SHP77 (cell line): ENCODE measurements at places on chromosomes 6 and 20.

DNA sequence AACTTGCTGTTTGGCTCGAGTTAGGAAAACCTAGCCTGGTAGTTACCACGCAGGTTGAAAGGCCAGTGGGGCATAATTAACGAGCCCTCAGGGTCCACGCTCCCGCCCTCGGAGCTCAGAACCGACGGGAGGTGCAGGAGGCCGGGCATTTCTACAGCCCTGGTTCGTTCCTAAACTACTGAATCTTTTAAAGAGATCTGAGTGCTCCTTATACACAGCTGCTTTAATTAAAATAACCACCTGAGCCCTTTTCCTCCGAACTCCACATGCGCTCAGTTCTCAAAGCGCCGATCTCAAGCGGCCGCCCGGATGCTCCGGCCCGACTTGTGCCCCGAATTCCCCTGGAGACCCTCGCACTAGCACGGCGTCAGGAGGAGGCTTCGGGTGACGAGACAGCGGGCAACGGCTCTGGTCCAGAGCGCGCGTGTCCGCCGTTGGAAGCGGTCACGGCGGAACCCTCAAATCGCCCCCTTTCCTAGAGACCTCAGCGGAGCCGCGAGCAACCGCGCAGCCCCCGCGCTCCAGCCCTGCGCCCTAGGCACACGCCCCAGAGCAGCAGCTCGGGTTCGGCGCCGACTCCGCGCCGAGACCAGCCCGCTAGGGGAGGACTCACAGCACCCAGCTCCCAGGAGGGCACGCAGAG, 397 bp downstream of the WDR27 start:
- no peak for DNase-seq

- no peak for DNase-seq
Observed at GRCh38 chr20:41469868-41470267, 103.2 kb upstream of the EMILIN3 start.

GRCh38 chr6:37456126-37456525, 23.1 kb downstream of the CMTR1 start:
- DNase-seq = no peak

- DNase-seq = no peak
Observed at GRCh38 chr6:169571123-169571962, 130.5 kb downstream of the WDR27 start.

DNA sequence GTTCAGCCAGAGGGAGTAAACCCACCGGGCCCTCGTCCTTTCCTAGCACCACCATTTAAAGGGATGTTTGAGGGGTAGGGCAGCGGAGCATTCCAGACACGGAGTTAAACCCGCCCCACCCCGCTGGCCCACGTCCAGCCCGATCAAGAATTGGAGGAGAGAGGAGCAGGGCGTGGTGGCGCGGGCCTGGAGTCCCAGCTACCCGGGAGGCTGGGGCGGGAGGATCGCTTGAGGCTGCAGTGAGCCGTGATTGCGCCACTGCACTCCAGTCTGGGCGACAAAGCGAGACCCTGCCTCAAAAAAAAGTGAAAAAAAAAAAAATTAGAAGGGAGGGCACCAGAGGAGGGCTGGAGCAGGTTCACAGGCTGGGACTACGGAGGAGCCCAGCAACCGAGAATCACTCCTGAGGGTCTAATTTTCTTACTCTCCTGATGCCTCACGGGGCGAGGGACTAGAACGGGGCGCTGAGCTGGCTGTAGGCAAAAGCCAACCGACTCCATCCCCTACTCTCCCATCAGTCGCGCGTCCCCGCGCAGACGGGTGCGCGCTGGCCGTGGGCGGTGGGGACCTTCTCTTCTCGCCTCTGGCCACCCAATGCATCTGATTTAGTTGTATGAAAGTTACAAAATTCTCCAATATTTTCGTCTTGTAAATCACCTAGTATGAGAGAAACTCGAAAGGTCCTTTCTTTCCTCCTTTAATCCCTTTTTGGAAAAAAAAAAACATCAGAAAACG, 6.1 kb upstream of the HSPA1B start:
- DNase-seq = peak; percentile 57

GRCh38 chr6:144845186-144845585, 560.1 kb downstream of the UTRN start:
- DNase-seq = no peak

- DNase-seq = no peak
Observed at GRCh38 chr6:33547499-33547898, 32.6 kb downstream of the BAK1 start.

- no peak for DNase-seq
Observed at GRCh38 chr6:17908831-17909230, 78.6 kb downstream of the KIF13A start.

GRCh38 chr6:40352527-40353170, 234.5 kb downstream of the LRFN2 start:
- no peak for DNase-seq

DNA sequence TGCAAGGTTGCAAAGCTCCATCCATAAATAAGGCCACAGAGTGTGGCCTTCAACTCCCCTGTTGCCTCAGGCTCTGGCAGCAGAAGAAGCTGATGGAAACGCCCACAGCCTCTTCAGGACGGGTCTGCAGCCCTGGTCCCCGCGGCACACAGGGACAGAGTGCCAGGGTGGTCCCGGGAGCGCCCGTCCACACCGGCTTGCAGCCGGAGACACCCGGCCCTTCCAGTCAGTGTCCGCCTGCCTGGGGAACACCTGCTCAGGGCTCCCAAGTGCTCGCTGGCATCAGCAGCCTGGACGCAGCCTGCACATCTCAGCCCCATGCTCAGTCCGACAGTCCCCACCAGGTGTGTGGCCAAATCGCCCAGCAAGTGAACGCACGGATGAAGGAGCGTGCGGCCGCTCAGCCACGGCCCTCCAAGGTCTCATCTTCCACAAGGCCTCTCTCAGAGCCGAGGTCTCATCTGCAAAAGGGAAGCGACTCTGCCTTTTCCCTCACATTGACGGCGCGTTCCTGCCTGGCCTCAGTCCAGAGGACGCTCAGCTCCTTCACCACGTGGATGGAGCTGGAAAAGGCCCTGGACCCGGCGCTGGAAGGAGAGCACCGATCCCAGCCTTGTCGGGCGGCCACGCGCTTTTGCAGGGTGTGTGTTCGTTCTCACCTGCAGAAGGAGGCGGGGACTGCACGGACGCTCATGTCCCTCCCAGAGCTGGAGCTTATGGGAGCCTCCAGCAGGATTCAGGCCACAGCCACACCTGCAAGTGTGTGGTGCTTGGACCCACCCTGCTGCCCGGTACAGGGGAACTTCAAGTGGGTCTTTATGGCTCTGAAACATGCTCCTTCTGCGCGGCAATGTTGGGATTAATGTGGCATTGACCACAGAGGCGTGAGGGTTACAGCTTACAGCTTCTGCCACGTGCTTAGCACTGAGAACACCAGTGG, 180.4 kb downstream of the DLL1 start:
- DNase-seq = no peak

GRCh38 chr20:25039697-25040437, 18.1 kb downstream of the ACSS1 start:
- no peak for DNase-seq

DNA sequence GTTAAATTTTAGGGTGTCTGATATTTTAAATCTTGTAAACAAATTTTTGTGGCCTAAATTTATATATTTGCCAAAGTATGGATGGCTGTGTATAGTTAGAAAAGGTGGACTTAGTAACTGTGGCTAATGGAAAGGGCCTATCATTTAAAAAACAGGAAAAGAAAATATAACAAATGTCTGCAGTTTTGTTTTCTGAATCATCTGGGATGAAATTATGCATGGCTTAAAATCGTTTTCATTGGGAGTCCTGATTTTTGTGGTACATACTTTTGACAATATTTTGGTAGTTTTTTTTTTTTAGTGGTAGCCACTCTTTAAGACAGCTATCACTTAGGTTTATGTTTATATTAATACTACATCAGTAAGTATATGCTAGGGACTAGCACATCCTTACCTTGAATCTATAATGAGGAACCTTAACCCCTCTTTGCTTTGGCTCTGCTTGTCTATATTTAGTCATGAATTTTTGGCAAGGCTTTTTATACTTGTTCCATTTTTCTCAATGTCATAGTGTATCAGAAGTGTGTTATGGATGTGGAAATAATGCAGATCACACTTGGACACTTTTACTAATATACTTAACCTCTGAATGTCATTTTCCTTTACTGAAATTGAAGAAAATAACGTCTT, 5.6 kb downstream of the ARID1B start:
- no peak for DNase-seq

GRCh38 chr6:166988674-166989201, 10.5 kb upstream of the CEP43 start:
- DNase-seq = no peak

- DNase-seq = no peak
Observed at GRCh38 chr6:1739220-1739619, 129.5 kb downstream of the FOXC1 start.

DNA sequence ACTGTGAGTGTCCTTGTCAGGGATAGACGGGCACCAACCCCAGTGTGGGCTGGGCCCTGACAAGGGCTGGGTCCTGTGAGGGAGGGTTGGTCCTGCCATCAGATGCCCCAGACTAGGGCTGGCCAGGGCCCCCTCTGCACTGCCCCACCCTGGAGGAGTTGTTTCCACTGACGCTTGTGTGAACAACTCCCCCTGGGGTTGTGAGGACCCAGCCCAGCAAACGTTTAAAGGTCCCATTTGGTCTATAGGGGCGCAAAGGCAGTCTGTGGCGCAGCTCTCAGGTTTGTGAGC, 104.1 kb downstream of the BMP7 start:
- no peak for DNase-seq

- no peak for DNase-seq
Observed at GRCh38 chr6:52632011-52632410, 38.9 kb upstream of the TMEM14A start.

DNA sequence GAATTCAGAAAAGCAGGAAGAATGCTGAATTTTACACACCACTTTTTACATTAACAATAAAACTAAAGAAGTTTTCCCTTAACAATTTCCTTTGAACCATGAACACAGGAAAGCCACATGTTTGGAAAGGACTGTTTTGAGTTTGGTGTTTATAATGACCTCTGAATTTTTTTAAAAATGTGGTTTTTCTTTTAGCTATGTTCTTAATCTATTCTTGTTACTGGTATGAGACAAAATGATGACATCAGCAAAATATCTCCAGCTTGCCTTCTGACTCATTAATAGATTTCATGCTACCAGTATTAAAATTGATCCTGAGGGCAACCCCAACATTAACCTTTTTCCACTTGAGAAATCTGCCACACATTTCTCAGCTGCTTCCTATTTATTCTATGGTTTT, 217.5 kb upstream of the THEMIS start:
- no peak for DNase-seq

- no peak for DNase-seq
Observed at GRCh38 chr6:168678588-168678987, 237.6 kb downstream of the SMOC2 start.

- DNase-seq = no peak
Observed at GRCh38 chr20:63328026-63328700, 33.0 kb downstream of the CHRNA4 start.

- peak; percentile 37 for DNase-seq
Observed at GRCh38 chr6:88870717-88871330, 92.6 kb downstream of the RNGTT start.

DNA sequence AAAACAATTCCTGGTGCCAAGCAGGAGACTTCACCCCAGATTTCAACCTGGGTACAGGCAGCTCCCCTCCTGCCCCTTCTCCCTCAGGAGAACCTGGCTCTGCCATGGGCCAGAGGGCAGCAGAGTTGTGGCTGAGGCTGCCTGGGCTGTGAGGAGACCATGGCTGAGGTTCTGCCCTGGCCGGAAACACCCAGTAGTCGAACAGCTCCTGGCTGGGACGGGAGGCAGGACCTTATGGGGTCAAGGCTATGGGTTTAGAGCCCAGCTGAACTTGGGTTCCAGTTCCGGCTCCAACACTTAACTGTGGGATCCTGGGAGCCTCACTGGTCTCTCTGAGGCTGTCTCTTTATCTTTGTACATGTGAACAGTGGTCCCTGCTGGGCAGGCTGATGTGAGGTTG, 8.5 kb downstream of the C6orf132 start:
- DNase-seq = no peak

- no peak for DNase-seq
Observed at GRCh38 chr6:170383466-170384035, 77.0 kb downstream of the FAM120B start.

GRCh38 chr20:41524980-41525613, 93.1 kb downstream of the CHD6 start:
- DNase-seq = peak; percentile 38

GRCh38 chr6:105713474-105714118, 310.7 kb upstream of the PREP start:
- no peak for DNase-seq

- DNase-seq = no peak
Observed at GRCh38 chr6:128046033-128046432, 145.2 kb upstream of the THEMIS start.

- no peak for DNase-seq
Observed at GRCh38 chr6:133610227-133610840, 278.6 kb upstream of the TCF21 start.

GRCh38 chr6:106372838-106373501, 12.5 kb downstream of the CRYBG1 start:
- DNase-seq = no peak

- no peak for DNase-seq
Observed at GRCh38 chr6:45946352-45946751, 69.3 kb downstream of the CLIC5 start.

- no peak for DNase-seq
Observed at GRCh38 chr6:99353126-99353525, 3.7 kb upstream of the FAXC start.

DNA sequence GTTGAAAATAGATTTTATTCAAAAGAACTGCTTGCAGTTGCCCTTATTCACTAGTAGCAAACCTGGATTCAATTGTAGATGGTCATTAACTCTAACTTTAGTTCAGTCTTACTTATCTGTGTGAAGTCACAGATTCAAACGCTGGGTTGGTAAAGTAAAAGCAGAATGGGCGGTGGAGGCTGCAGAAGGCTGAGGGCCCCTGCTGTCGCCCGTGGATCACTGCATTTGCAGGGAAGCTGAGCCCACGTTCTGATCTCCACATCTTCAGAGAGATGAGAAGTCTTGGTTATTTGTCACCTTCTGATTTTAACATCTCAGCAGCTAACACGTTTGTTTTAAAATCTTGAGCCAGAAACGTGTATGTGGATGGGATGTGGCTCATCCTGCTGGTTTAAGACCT, 75.1 kb downstream of the SNX9 start:
- no peak for DNase-seq

- DNase-seq = no peak
Observed at GRCh38 chr6:14975471-14975817, 270.4 kb upstream of the JARID2 start.

- DNase-seq = no peak
Observed at GRCh38 chr20:37829128-37829527, 73.8 kb upstream of the VSTM2L start.

DNA sequence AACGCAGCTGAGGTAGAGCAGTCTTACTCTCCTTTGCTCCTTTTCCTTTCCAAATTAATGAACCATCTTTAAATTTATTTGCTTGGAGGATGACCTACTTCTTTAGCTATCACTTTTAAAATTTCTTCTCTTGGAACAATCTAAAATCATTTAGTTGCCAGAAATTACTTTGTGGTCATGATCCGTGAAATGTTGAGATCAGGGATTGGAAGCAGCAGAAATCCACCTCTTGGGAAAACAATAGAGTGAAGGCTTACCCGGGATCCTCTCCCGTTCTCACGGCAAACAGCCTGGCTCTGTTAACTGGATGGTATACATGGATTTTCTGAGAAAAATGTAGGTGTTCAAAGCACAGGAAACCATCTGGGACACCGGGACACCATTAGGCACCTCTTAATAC, 7.7 kb downstream of the AKAP12 start:
- DNase-seq = no peak

- no peak for DNase-seq
Observed at GRCh38 chr6:118565311-118565960, 17.3 kb downstream of the PLN start.
